GM12865 (cell line): ENCODE measurements at places on chromosomes 7 and 10.

DNA sequence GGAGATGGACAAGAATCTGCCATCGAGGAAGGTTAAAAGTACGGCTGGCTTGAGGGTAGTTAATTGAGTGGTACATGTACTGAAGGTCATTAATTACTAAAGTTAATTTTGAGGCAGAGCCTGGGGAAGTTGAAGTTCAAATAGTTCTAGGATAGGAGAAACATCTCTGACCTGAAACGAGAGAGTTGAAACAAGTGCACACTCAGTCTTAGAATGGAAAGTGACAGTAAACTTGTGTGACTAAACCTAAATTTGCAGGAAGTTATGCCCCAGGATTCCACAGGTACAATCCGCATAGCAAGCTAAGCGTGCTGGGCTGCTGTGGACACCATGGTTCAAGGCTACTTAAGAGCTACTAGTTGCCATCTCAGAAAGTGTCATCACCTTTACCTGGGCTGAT, 209.9 kb downstream of the CHCHD3 start:
- peak; percentile 56 for DNase-seq

DNA sequence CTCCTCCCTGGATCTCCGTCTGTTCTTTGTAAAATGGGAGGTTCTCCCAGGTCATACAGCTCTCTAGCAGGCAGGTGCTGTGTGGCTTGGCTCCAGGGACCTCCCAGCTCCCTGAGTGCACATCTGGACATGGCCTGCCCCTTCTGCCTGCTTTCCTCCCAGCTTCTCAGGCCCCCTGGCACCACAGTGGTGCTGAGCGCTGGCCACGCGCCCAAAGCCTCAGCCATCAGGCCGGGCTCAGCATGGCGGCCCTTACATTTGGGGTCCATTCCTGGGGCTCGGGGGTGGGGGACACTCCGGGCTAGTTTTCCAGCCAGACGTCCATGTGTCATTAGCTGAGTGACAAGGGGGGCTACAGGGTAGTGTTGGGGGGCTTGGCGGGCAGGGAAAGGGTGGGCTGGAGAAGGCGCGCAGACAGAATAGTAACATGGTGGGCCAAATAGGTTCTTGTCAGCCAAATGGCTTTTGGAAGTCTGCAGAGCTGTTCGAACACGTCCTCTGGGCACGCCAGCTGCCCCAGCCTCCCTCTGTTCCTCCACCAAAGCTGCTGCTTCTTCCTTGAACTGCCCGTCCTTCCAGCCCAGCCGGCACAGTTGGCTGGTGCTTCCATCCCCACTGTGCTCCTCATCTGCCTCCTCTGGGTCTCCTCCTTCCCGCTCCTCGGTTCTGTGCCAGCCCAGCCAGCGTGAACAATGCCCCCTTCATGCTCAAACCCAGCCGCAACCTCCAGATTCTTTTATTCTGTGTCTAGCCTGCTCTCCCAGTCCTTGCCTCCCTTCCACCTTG, 65.9 kb downstream of the GOLGA7B start:
- DNase-seq = no peak

DNA sequence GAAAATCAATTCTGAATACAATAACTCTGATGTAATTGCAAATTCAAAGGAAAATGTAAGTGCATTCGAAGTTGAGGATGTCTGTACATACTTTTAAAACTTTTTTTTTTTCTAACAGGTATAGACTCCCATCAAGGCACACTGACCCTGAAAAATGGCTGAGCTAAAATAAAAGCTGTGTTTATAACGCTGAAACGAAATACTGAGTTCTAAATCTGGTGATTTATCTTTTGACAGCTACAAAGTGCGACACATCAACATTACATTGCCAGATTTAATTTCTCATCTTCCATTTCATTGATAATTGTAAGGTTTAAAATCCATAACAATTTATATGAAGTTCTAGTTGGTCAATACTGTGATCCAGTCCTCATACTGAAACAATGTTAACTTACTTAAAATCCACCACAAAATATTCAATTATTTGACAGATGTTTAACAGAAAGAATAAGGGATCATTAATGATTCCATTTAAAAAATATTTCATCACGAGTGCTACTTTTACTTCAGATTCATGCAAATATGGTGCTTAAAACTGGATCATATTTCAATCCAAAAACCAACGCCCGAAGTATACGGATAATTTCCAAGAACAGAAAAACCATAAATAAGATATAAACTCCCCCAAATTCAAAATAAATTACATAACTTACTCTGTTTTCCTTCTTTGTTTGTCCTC, 1.4 kb downstream of the RAB11FIP2 start:
- DNase-seq = no peak

- DNase-seq = no peak
Observed at GRCh38 chr7:25358926-25359325, 130.6 kb upstream of the NPVF start.
